ENCODE measurements at places on chromosomes 1 and 21. TPM values are rescaled to one million over a fixed set of nuclear protein-coding genes. Genes with fewer than 3 reads are reported as not detected.

DNA sequence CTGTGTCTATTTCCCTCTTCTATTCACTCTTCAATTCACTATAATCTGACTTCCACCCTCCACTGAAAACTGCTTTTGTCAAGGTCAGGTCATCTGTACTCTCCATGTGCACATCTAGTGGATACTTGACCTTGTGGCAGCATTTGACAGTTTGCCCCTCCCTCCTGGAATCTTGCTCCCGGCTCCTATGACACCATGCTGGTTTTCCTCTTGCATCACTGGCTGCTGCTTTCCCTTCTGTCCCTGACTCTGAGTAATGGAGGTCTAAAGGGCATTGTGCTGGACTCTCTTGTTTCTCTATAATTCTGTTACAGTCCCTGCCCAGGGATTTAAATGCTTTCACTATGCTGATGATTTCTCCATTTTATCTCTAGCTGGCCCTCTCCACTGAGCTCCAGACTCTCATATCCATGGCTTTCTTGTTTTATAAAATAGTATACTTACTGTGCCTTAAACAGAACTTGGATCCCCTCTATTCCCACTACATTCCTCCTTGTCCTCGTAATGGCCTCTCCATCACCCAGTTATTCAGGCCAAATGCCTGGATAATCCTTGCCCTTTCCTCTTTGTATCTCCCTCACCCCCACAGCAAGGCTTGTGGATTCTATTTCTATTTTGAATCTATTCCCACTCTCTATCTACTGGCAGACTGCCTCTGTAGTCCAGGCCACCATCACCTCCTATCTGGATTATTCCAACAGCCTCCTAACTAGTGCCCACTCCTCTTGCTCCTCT, 36.8 kb upstream of the PODN start:
- H3K4me3 ChIP-seq = no peak overlapping the region
- no peak for DNase-seq
- no peaks in the 10 kb centered on the region for H3K36me3 ChIP-seq
- no peak overlapping the region for H3K27ac ChIP-seq
- H3K27me3 ChIP-seq = no peaks in the 10 kb centered on the region

DNA sequence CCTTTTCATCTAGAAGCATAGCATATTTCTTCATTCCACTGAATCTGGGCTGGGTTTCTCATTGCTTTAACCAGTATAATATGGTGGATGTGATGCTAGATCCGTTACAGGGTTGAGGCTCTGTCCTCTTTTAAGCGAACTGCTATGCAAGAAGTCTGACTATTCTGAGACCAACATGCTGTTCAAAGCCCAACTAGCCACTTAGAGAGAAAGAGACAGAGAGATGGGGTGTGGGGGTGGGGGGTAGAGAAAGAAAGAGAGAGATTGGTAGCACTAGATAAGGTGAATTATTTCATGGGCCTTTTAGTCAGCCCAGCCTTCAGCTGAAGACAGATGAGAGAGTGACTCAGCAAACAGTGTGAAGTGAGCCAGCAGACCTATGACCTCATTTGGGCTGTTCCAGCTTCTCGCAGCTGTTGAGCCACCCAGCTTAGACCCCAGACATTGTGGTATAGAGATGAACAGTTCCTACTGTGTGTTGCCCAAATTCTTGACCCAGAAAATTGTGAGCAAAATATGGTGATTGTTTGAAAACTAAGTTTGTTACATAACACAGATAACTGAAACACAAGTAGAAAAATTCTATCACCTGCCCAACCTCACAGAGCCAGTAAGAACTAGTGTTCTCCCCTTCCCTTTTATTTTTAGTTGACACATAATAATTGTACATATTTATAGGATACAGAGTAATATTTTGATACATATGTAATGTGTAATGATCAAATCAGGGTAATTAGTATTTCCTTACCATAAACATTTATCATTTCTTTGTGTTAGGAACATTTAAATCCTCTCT, 40.7 kb upstream of the PRKACB start:
- no peaks in the 10 kb centered on the region for H3K27me3 ChIP-seq
- H3K27ac ChIP-seq = peak overlapping the region; percentile 84
- peaks cover 11% of the 10 kb centered on the region for H3K36me3 ChIP-seq
- H3K4me3 ChIP-seq = no peak overlapping the region
- DNase-seq = no peak
- peaks cover 26% of the 10 kb centered on the region for H3K4me1 ChIP-seq

- H3K27me3 ChIP-seq = no peaks in the 10 kb centered on the region
- H3K36me3 ChIP-seq = no peaks in the 10 kb centered on the region
- no peak for DNase-seq
- no peak overlapping the region for H3K27ac ChIP-seq
- H3K4me1 ChIP-seq = no peaks in the 10 kb centered on the region
Measured at GRCh38 chr1:191260056-191260455, 782.4 kb upstream of the BRINP3 start.

DNA sequence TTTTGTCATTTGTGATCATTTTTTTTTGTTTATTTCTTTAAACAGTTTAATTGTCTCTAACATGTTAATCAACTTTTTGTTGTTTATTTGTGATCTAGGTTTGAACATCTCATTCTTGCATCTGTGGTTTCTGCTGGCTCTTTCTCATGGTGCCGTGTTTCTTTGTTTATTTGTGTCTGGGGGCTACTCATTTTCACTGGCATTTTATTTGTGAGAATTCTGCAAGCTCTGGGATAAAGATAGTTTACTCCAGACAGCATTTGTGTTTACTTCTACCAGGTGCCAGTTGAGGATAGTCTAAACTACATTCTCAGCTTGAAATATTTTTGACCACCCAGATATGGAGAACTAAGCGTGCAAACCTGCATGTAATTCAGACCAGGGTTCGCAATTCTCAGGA, 508.6 kb downstream of the KIF26B start:
- H3K4me3 ChIP-seq = no peak overlapping the region
- no peaks in the 10 kb centered on the region for H3K36me3 ChIP-seq
- no peak overlapping the region for H3K27ac ChIP-seq
- no peak for DNase-seq
- no peaks in the 10 kb centered on the region for H3K4me1 ChIP-seq

DNA sequence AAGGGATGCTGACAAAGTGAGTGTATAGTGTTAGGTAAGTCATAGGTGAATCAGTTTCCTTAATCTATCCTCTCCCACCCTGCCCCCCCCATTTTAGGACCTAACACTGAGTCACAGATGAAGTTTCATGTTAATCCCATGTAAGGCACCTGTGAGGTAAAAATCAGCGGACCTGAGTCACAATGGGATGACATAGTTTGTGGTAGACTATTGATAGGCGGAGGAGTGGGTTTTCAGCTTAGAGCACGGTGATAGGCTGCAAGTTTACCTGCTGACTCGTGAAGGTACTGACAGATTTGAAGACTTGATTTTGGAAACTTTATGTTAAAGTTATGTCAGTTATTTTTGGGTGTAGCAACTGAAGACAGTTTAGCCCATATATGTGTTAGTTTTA, 1.7 kb downstream of the TOR1AIP1 start:
- peak overlapping the region; percentile 96 for H3K4me3 ChIP-seq
- H3K27ac ChIP-seq = peak overlapping the region; percentile 100
- peaks cover 7% of the 10 kb centered on the region for H3K36me3 ChIP-seq
- peaks cover 23% of the 10 kb centered on the region for H3K4me1 ChIP-seq
- no peak for DNase-seq

- no peak overlapping the region for H3K4me3 ChIP-seq
- no peak overlapping the region for H3K27ac ChIP-seq
- no peak for DNase-seq
- H3K27me3 ChIP-seq = no peaks in the 10 kb centered on the region
- H3K4me1 ChIP-seq = peaks cover 24% of the 10 kb centered on the region
- peaks cover 10% of the 10 kb centered on the region for H3K36me3 ChIP-seq
Measured at GRCh38 chr1:106980121-106980520, 76.4 kb upstream of the PRMT6 start.

- H3K36me3 ChIP-seq = no peaks in the 10 kb centered on the region
- peak overlapping the region; percentile 63 for H3K4me3 ChIP-seq
- H3K27ac ChIP-seq = peak overlapping the region; percentile 67
- peaks cover 84% of the 10 kb centered on the region for H3K27me3 ChIP-seq
- peaks cover 47% of the 10 kb centered on the region for H3K4me1 ChIP-seq
- DNase-seq = peak; percentile 83
Measured at GRCh38 chr1:68293609-68294366, 61.5 kb upstream of the WLS start.

The TMEM9 gene
- total RNA-seq = 97.5 TPM

All from WTC11 (cell line).